Right kidney (tissue), 9 donors: ENCODE measurements at places on chromosomes 4 and X.

GRCh38 chrX:38154340-38154739 lies 66.3 kb downstream of the SRPX start:
- no peak for DNase-seq

- no peak for DNase-seq
Measured at GRCh38 chr4:151729731-151730559, 30.9 kb downstream of the GATB start.

GRCh38 chrX:55480390-55481062 lies 9.1 kb downstream of the USP51 start:
- no peak for DNase-seq

DNA sequence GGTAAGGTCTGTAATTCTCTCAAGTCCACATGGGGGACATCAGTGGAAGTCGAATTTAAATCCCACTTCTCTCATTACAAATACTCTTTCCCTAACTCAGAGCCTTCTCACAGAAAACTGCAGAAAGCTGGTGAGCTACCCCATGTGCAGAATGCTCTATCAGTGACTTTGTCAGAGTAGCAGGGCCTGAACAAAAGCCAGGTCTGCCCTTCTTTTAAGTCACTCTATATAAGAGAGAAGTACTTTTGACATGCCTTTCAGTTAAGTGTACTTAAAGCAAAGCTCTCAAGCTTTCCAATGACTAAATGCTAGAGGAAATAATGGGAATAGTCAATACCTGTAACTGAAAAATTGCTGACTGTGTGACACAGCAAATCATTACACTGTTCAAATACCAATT lies 323.1 kb downstream of the KCNIP4 start:
- no peak for DNase-seq

DNA sequence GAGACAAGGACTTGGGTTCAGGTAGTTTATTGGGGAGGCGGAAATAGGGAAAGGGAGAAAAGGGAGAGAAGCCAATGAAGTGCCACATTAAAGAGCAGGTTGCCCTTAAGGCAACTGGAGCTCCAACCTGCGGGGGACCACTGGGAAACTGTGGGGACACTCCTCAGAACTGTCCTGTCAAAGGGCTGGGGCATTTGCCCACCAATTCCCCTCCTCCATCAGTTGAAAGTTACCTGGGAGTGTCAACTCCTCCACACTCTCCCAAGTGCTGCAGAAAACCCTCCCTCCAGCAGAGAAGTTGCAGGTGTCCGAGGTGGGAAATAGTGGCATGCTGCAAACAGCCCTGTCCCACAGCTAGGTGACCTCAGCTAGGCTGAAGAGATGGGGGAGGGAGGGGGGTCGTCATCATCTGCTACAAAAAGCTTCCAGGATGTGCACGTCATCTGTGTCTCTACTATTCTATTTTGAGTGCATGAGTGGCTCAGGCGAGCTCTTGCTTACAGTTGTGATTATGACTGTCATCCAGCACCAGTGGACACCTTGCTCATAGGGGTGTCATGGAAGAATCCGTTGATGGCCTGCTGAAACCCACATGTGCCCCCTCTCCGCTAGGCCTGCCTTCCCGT lies 41.5 kb upstream of the XPNPEP2 start:
- DNase-seq: no peak

DNA sequence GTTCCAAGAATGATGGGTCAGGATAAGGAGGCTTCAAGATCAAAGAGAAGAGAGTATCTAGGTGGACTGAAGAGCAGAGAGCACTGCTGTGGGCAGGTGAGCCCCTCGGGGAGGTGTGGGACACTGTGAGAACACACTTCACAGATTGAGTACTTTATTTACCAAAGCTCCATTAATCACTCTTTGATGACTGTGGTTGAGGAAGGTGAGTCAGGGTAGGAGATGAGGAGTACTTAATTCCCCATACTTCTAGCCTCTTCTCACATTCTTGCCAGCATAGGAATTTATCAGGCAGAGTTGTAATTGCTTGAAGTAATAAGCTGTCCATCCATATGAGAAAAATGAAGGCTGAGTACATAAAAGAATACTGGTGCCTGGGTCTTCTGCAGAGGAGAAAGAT lies 375.3 kb downstream of the PCDH10 start:
- no peak for DNase-seq

GRCh38 chr4:83418211-83418610 lies 37.4 kb downstream of the HELQ start:
- no peak for DNase-seq

GRCh38 chr4:173301518-173302201 lies 32.5 kb downstream of the HMGB2 start:
- peak; percentile 12 for DNase-seq

DNA sequence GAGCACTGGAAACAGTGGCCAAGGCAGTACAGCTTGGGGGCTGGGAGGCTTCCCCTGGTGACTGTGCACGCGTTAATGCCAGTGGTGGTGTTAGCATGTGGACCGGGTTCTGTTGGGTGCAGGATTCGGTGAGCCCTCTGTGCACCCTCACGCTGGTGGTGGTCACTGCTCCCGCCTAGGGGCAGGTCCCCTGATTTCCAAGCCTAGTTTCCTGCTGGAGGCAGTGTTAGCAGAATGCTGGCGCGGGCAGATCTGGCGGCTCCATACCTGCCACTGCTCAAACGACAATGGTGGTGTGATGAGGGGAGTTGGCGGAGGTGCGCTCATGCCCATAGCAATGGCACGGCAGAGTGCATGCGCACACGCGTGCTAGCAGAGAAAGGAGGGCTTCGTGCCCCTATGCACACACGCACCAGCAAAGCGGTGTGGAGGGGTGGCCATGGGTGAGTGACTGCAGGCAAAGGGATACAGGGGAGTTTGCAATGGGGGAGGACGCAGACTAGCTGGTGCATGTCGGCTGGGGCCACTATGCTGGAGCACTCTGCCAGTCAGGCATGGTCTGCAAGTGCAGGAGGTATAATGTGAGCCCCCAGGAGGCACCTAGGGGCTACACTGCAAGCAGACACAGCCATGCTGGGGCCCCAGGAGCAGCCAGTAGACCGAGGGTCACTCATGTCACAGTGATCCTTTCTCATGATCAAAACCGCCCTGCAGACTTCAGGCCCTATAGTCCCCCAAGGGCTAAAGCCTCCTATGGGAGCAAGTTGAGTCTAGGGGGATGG lies 93.0 kb downstream of the MAGEE1 start:
- DNase-seq: no peak

- DNase-seq: no peak
Measured at GRCh38 chrX:1821846-1822245, 207.0 kb downstream of the ASMT start.

DNA sequence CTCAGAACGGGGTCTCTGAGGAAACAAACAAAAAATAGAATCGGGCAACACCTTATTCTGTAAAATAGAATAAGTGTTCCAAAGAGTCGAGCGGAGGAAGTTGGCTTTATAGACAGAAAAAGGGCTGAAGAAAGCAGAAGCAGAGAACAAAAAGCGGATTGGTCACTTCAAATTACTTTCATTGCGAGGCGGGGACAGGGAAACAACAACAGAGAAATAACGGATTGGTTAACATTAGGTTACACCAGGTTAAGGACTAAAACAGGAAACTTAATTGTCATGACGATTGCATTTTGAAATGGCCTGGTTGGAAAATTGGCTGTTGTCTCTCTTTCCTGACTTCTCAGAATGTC lies 433 bp upstream of the COQ2 start:
- peak; percentile 72 for DNase-seq

DNA sequence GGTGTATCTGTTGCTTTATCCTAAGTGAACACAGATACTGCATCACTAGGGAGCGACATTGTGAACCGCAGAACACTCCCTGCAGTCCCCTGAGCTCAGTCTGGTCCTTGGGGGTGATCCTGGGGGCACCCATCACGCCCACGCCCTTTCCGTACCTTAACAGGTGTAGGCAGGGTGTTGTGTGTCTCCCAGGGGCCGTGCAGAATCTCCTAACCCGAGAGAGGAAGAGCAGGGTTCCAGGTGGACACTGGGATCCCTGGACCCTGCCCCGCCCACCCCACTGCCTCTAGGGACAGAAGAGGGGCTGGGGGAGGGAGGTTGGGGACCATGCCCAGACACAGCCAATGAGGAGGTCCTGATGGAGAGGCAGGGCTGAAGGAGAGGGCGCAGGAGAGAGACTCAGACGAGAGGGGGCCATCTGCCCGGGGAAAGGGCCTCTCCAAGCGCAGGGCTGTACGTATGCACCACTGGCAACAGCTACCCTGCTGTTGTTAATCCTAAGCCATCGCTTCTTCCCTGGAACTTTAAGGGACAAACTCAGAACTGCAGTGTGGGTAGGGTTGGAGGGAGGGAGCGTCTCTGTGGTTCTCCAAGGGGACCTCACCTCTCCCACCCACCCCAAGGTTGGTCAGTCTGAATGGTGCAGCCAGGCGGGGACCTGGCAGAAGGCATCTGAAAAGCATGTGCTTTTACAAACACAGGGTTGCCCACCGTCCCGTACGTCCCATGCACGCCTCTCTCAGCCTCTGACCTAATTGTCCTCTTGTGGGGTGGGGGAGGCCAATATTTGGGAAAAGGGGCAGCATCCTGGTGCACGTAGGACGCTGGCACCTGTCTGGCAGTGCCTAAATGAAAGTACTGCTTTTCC lies 2.5 kb downstream of the P2RY8 start:
- no peak for DNase-seq

- no peak for DNase-seq
Measured at GRCh38 chr4:129326571-129327460, 230.9 kb downstream of the C4orf33 start.

DNA sequence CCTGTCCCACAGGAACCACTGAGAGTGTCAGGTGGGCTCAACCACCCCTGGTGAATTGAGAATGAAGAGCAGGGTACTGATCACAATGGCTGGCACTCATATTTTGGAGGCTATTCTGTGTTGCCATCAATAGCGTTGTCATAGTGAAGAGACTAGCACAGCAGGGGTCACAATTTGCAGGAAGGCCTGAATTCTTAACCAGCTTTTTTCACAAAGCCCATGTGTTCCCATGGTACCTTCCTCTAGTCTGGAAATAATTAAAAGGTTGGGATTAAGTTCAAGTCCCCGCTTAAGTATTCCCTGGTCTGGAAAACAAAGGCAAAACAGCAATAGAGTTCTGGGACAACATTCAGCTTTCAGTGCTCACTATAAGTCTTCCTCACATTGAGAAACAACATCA lies 1051.7 kb downstream of the C4orf33 start:
- no peak for DNase-seq

DNA sequence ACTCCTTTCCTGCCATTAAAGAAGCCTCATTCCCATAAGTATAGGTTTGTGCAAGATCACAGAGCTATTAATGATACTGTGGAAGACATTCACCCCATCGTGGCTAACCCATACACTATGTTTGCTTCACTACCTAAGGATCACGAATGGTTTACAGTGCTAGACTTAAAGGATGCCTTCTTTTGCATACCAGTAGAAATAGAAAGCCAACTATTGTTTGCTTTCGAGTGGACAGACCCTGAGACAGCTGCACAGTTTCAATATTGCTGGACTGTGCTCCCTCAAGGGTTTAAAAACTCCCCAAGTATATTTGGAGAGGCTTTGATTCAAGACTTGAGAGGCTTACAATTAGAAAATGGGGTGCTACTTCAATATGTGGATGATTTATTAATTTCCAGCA lies 16.0 kb upstream of the PAPSS1 start:
- DNase-seq: no peak

GRCh38 chr4:173536808-173537429 lies 6.9 kb upstream of the HAND2 start:
- peak; percentile 61 for DNase-seq

GRCh38 chr4:94605241-94605805 lies 152.4 kb upstream of the BMPR1B start:
- DNase-seq: no peak

DNA sequence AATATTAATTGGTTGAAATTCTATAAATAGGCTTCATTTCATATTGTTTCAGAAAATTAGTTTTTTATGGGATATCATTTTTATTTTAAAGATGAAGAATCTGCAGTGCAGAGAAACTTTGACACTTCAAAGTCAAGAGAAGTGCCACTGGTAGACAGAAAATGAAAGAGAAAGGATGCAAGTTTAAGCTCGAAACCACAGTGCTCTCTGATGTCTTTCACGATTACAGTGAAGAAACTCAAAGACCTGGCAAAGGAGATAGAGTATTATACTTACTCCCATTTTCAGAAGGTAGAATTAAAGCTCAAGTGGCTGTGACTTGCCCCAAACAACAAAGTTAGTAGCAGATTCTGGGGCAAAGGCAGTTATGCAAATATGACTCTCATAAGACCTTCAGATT lies 745.4 kb downstream of the TECRL start:
- no peak for DNase-seq

- no peak for DNase-seq
Measured at GRCh38 chrX:44022964-44023363, 49.8 kb upstream of the NDP start.

DNA sequence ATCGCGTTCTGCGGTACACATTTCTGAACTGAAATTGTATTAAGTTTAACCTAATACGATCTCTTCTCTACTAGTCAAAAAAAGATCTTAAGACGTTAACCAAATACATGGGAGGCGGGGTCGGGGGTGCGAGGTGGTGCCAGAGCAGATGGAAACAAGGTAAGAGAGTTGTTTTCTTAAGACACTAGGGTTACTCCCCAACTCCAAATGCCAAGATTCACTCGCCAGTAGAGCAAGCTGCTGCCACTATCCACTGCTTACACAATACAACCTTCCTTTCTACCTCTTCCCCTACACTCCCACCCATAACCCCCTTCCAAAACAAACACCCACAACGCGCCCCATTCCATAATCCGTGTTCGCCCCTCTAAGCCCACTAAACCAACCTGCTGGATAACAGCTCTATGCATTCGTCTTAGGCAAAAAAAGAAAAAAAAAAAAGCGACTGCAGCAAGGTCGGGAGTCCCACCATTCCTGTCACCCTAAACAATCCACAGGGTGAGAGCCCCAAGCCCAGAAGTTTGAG lies 1.3 kb downstream of the LCORL start:
- no peak for DNase-seq

DNA sequence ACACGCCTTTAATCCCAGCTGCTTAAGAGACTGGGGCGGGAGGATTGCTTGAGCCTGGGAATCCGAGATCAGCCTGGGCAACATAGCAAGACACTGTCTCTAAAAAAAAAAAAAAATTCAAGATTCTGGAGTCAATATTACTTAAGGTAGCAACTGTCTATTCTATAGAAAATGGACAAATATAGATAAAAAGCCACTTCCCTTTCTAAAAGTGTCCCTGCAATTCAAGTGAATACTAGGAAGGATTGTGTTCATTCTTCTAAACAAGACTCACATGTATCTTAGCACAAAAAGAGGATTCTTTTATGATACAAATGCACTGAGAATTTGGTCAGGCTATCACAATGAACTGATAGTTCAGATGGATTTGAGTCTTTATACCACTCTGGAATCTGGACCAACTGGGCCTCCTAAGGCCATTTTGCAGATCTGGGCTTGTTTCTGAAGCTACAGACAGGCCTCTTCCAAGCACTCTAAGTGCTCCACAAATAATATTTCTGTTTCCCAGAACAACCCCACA lies 7.0 kb downstream of the PKD2 start:
- DNase-seq: no peak

GRCh38 chrX:121655276-121655675 lies 607.9 kb downstream of the GLUD2 start:
- no peak for DNase-seq

- DNase-seq: no peak
Measured at GRCh38 chrX:106150701-106151100, 17.4 kb upstream of the PWWP3B start.

GRCh38 chrX:93354651-93355050 lies 318.7 kb downstream of the NAP1L3 start:
- DNase-seq: no peak
